ENCODE measurements at places on chromosomes 12 and 14. TPM values are rescaled to one million over a fixed set of nuclear protein-coding genes. Genes with fewer than 3 reads are reported as not detected.

DNA sequence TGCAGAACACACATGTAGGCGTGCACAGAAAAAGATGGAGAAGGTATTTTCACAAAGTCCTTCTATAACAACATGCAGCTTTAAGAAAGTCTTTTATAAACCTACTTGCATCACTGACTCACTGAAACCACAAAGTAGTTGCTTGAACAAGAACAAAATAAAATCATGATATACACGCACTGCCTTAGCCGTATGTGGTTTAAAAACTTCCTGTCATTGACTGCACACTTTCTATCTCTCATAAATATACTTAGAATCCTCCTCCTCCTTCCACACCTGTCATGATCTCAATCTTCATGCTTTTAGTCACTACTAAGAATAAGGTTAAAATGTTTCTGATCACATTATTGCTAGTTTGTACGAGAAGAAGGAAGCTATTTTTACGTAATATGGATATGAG, 31.8 kb upstream of the RAD51AP1 start:
- H3K4me3 ChIP-seq, result no peak overlapping the region
- no peak for DNase-seq
- no peaks in the 10 kb centered on the region for H3K27me3 ChIP-seq

DNA sequence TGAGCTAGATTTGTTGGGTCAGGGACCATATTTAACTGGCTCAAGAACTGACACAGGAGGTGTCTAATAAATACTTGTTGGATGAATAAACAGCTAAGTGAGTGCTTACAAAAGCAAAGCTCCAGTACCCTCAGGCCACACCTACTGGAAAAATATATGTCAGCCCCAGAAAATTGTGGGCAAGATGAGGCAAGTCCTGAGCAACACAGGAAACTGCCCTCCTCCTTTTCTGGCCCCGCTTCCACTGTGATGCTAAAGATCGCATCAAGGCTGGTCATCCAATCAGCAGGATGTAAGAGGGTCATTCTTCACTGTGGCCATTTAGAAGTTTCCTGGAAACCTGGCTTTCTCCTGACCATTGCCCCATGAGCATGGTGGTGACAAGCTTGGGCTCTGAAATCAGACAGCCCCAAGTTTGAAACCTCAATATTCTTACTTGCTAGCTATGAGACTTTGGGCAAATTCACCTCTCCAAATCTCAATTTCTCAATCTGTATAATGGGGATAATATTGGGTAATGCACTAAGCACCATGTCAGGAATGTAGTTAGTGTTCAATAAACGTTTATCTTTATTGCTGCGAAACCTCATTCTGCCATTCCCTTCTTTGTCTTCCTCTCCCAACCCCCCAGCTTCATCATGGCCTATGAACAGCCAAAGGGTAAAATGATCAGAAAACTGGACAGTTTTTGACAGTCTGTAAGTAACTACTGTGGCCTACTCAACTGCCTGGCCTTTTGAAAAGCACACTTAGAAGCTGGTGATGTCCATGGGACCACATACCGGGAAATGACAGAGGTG, 139.3 kb upstream of the PZP start:
- no peak overlapping the region for H3K4me3 ChIP-seq
- no peak overlapping the region for H3K27ac ChIP-seq
- no peaks in the 10 kb centered on the region for H3K4me1 ChIP-seq
- H3K27me3 ChIP-seq, result no peaks in the 10 kb centered on the region
- DNase-seq, result no peak
- H3K36me3 ChIP-seq, result no peaks in the 10 kb centered on the region

DNA sequence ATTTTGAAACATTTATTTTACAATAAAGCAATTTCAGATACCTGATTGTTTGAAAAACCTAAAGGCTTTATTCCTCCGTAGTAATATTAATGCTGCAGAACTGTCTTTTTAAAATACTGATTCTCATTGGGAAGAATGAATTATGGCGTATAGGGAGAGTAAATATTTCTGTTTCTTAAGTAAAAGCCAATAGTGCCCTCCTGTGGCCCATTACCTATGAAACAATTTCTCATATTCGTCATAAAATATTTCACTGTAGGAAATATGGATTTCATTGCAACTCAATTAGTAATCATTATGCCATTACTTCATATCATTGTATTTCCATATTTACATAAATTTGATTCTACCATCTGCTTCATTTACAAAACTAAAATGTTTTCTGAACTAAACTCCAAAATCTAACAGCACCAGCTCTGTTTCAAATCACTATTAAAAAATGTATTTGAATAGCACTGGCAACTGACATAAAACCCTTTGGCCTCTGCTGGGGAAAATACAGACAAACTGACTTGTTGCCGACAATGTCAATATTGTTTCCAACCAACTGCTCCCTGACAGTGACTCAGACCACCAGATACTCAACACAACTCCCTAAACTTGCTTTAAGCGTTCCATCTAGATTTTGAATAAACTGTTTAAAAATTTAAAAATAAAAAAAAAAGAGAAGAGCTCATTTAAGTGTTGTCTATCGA, 290.3 kb downstream of the NAV3 start:
- H3K4me1 ChIP-seq, result no peaks in the 10 kb centered on the region
- no peak overlapping the region for H3K4me3 ChIP-seq
- H3K36me3 ChIP-seq, result no peaks in the 10 kb centered on the region
- H3K27me3 ChIP-seq, result no peaks in the 10 kb centered on the region

- peaks cover 23% of the 10 kb centered on the region for H3K4me1 ChIP-seq
- peak; percentile 13 for DNase-seq
- H3K27me3 ChIP-seq, result no peaks in the 10 kb centered on the region
These were observed 619 bp downstream of the ERC1 start for GRCh38 chr12:991350-992333.

DNA sequence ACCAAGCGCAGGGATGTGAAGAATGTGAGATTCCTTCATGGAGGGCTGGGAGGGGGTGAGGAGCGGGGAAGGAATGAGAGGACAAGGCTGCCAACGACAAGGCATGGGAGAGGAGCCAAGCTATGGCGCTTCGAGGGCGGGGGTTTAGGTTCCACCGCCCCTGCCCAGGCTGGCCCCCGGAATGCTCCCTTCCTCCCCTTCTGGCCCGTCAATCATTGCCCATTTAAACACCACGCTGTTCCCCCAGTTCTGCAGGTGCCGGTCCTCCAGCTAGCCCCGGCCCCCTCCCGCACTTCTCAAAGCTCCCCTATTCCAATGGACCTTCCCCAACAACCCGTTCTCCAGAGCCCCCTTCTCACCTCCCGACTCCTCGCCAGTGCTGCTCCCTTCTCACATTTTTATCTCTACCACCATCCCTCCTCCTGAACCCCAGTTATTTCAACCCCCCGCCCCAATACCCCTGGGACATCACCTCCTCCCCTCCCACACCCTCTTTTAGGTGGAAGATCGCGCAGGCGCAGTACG, 428 bp downstream of the RNF41 start:
- H3K4me3 ChIP-seq, result peak overlapping the region; percentile 96
- peak overlapping the region; percentile 94 for H3K27ac ChIP-seq
- no peaks in the 10 kb centered on the region for H3K36me3 ChIP-seq
- H3K4me1 ChIP-seq, result peaks cover 22% of the 10 kb centered on the region
- peak; percentile 84 for DNase-seq
- H3K27me3 ChIP-seq, result no peaks in the 10 kb centered on the region

The TRPV4 gene
- total RNA-seq, result 0.56 TPM

DNA sequence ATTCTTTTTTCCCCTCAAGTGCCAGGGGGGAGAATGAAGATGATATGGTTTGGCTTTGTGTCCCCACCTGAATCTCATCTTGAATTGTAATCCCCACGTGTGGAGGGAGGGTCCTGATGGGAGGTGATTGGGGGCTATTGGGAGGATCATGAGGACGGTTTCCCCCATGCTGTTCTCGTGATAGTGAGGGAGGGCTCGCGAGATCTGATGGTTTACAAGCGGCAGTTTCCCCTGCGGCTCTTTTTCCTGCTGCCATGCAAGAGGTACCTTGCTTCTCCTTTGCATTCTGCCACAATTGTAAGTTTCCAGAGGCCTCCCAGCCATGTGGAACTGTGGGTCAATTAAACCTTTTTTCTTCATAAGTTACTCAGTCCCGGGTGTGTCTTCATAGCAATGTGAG, 173.7 kb downstream of the CAND1 start:
- DNase-seq, result no peak
- H3K36me3 ChIP-seq, result no peaks in the 10 kb centered on the region
- H3K27me3 ChIP-seq, result peaks cover 18% of the 10 kb centered on the region
- H3K4me3 ChIP-seq, result no peak overlapping the region
- H3K4me1 ChIP-seq, result peaks cover 7% of the 10 kb centered on the region

DNA sequence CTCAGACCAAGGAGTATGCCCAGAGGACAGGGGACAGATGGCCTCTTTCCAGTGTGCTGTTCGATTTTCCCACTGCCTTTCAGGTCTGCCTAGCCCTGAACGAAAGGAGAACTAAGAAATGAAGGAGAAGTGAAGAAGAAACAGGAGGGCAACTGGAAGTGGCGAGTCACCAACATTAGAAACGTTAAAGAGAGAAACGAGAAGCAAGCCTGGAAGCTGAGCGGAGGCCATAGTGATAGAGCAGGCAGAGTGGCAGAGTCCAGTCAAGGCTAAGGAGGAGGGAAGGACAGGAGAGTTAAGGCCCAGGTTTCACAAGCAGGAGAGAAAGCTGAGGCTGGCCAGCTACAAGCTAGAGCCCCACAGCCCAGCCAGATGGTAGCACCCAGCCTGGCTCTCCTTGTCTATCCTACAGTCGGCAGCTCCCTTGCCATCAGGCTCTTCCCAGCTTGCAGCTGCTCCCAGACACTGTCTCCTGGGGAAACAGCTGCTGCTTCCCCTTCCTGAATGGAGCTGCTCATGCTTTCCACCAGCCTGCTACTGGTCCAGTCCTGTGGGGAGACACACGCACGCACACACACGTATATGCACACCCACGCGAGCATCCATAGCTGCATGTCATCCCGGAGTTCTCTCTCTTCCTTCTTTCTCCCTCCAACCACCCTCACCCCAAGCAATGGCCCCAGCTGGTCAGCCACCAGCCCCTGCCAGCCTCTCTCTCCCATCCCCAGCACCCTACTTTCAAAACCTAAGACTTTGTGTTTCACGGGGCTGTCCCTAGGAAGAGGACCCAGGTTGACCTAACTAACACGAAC, 139.7 kb upstream of the CCND2 start:
- DNase-seq, result peak; percentile 34
- peak overlapping the region; percentile 66 for H3K27ac ChIP-seq
- peaks cover 44% of the 10 kb centered on the region for H3K4me1 ChIP-seq

The MPHOSPH9 gene
- 177 TPM for total RNA-seq

DNA sequence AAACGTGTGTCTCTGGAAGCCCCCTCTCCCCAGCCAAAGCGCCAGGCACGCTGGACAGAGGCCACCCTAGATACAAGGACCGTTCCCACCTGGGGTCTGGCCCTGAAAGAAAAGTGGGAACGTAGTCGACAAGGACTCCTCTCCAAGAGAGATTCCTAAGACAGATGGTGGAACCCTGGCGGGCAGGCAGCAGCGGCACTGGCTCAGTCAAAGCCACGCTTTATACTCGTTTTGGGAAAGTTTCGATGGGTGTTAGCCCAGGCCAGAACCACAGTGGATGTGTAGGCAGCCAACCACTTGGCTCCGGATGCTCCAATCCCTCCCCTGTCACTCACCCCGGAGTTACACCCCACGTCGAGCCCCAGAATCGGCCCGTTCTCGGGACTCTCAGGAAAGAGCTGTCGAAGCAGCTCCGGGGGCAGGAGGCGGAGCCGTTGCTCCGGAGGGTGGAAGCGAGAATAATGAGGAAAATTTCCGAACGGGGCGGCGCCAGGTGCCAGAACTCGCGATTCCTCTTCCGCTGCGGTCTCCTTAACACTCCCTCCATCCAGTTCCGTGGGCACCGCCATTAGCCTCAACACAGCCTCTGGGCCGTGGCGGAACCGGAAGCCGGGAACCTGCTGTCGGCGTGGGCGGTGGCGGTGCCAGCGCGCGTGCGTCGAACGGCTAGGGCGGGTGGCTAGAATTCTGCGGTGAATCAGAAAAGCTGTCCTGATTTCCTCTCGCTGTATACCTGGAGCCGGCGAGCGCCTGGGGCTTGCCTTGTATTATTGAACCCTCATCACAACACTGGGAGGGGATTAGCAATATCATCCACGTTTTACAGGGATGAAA, at the start of gene BCDIN3D:
Gene BCDIN3D, minus strand, starts transcription at position 588 of the 834 bp plus-strand sequence. Its CDS starts 19 bp downstream, at position 569.
- H3K4me1 ChIP-seq, result peaks cover 10% of the 10 kb centered on the region
- H3K27ac ChIP-seq, result peak within 1 kb of the TSS; percentile 6
- H3K36me3 ChIP-seq, result no peaks in the 10 kb centered on the region
- no peaks in the 10 kb centered on the region for H3K27me3 ChIP-seq
- peak; percentile 84 for DNase-seq

- no peaks in the 10 kb centered on the region for H3K36me3 ChIP-seq
- DNase-seq, result no peak
- H3K27ac ChIP-seq, result no peak overlapping the region
- H3K27me3 ChIP-seq, result no peaks in the 10 kb centered on the region
- H3K4me3 ChIP-seq, result no peak overlapping the region
- H3K4me1 ChIP-seq, result peaks cover 2% of the 10 kb centered on the region
These were observed 106.8 kb downstream of the LGR5 start for GRCh38 chr12:71546322-71546861.

GRCh38 chr14:70048313-70048654, 140.5 kb downstream of the SLC8A3 start:
- no peak overlapping the region for H3K4me3 ChIP-seq
- peaks cover 30% of the 10 kb centered on the region for H3K4me1 ChIP-seq

DNA sequence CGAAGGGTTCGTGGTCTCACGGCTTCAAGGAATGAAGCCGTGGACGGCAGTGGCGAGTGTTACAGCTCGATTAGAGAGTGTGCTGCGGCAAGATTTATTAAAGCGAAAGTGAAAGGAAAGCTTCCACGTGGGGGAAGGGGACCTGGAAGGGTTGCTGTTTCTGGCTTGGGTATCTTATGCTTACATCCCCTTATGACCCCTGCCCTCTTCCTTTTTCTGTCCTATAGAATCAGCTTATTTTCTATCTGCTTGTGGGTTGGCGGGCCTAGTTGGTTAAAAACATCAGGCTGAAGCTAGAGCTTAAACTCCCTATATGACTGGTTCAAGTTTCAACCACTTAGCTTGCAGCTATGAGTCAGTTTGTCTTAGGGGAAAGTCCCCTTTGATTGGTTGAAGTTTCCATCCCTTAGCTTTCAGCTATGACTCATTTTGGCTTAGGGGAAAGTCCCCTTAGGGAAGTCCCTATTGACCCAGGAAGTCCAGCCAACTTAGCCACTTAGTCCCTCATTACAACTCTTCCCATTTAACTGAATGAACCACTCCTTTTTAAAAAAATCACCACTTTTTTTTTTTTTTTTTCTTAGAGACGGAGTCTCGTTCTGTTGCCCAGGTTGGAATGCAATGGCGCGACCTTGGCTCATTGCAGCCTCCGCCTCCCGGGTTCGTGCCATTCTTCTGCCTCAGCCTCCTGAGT, 1494.7 kb upstream of the TMEM132C start:
- H3K4me1 ChIP-seq, result no peaks in the 10 kb centered on the region
- H3K4me3 ChIP-seq, result no peak overlapping the region
- H3K27me3 ChIP-seq, result no peaks in the 10 kb centered on the region
- DNase-seq, result no peak
- no peak overlapping the region for H3K27ac ChIP-seq

- no peaks in the 10 kb centered on the region for H3K36me3 ChIP-seq
- no peak for DNase-seq
- no peak overlapping the region for H3K4me3 ChIP-seq
- no peak overlapping the region for H3K27ac ChIP-seq
These were observed 416.2 kb upstream of the CCDC196 start for GRCh38 chr14:66069830-66070541.

- H3K27me3 ChIP-seq, result peaks cover 23% of the 10 kb centered on the region
- no peak overlapping the region for H3K4me3 ChIP-seq
- peaks cover 15% of the 10 kb centered on the region for H3K4me1 ChIP-seq
- H3K36me3 ChIP-seq, result no peaks in the 10 kb centered on the region
- H3K27ac ChIP-seq, result no peak overlapping the region
- DNase-seq, result peak; percentile 67
These were observed 1532.3 kb upstream of the TMEM132C start for GRCh38 chr12:126734710-126735109.

The IL31 gene
- not detected for total RNA-seq
